ENCODE measurements at places on chromosomes 5 and 9.

DNA sequence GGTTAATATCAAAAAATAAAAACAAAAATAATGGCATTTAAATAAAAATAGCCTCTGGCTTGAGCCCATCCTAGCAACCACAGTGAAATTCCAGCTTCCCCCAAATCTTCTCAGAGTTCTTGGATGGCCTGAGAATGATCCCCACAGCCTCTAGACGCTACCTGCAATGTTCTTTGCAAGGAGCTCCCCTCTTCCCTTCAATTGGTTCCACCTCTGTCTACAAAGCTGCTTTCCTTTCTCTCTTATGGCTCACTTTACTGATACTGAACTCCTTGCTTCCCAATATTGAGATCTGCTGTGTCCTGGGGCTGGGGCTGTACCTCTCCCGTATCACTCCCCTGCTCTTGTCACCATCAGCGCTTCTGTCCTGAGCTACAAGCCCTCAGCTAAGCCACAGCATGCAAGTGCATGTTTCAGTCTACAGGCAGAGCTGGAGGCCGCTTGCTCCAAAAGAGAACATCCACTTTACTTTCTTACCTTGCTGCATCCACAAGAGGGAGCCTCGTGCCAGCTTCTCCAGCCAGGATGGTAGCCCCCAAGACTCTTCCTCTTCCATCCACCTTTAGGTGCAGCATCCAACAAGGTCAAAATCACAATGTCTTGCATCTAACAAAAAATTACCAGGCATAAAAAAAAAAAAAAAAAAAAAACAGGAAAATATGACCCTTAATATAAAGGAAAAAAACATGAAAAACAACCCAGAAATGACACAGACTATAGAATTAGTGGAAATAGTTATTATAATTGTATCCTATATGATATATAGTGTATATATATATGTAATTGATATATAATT is 57.4 kb upstream of the PRSS3 start:
- DNase-seq, result peak; percentile 79

DNA sequence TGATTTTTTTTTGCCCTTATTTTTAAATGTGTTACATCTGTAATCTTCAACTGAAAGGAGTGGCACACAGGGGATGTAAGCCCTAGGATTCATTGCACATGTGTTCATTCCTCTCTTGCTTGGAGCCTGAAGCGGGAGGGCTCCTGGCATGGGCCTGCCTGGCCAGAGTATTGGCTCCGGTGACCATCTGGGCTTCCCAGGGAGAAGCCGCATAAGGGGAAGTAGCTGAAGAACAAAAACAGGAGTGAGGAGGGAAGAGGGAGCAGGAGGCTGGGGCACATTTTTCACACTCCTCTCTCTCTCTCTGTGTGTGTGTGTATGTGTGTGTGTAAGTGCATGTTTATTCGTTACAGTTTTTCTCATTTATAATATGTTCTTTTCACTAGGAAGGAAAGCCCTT is 269.9 kb downstream of the PRR16 start:
- peak; percentile 57 for DNase-seq

GRCh38 chr9:32926911-32927310 is 74.5 kb downstream of the APTX start:
- DNase-seq, result no peak

- peak; percentile 89 for DNase-seq
Measured at GRCh38 chr9:16364347-16364746, 506.1 kb downstream of the BNC2 start.

DNA sequence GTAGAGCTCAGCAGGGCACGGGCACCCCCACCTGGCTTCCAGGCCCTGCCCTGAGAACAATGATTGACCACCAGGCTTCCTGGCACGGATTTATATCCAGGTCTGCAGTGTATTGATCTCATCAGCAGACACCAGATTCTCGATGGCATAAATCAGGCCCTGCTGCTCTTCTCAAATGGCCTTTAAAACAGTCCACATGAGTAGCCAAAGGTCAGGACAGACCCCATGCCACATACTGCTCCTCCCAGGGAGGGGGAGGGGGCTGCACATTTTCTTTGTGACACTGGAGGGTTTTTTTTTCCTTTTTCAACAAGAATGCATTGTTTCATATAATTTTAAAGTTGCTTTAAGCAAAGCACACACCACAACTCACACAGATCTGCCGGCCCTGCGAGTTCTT is 85.4 kb downstream of the SEMA4D start:
- DNase-seq, result no peak

GRCh38 chr5:24163091-24163490 is 481.7 kb downstream of the CDH10 start:
- DNase-seq, result no peak

- DNase-seq, result no peak
Measured at GRCh38 chr5:139468421-139468931, 2.3 kb upstream of the SMIM33 start.

- peak; percentile 76 for DNase-seq
Measured at GRCh38 chr9:123445981-123446610, 90.1 kb downstream of the CRB2 start.

- no peak for DNase-seq
Measured at GRCh38 chr9:111020594-111020993, 17.7 kb downstream of the LPAR1 start.

DNA sequence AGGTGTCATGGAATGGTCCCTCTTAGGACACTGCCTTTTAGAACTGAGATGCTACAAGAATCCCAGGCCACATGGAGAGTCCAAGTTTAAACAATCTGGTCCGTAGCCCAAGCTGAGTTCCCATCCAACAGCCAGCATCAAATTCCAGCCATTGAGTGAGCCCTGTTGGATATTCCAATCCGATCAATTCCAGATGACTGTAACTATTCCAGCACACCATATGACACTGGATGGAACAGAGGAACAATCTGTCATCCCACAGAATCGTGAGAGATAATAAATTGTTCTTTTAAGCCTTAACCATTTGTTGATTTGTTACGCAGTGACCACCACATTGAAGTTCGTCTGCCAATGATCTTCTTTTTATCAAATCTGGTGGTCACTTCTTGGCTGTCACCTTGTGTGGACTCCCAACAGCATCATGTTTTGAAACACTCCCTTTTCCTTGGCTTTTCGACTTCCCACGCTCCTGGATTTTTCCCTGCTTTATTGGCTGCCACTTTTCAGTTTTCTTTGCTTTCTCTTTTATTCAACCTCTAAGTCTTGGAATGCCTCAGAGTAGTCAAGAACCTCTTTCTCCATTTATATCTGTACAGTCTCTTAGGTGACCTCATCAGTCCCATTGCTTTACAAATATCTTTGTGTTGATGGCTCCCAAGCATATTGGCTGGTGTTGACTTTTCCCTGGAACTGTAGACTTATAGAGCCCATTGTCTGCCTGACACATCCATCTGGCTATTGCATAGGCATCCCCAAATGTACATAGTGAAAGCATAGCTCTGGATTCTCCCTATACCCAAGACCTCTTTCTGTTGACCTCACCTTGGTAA is 46.1 kb downstream of the TNFSF15 start:
- peak; percentile 7 for DNase-seq

GRCh38 chr9:133049043-133049442 is 12.7 kb upstream of the CEL start:
- no peak for DNase-seq

- DNase-seq, result no peak
Measured at GRCh38 chr5:36179950-36180349, 28.0 kb downstream of the SKP2 start.

DNA sequence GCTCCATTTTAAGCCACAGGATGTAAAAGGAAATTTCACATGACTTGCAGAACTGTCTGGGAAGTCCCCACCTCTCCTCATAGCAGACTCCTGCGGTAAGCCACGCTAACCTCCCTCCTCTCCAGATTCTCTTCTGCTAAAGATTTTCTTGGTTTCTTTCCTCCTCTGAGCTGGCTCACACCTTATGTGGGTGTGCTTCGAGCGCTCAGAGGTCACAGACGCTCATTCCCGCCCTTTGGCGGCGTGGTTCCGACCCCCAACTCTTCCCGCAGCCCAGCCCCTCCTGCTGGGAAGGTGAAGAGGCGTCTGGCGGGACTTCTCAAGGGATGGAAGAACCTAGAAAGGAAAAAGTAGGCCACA is 32.9 kb upstream of the CDK20 start:
- peak; percentile 63 for DNase-seq

DNA sequence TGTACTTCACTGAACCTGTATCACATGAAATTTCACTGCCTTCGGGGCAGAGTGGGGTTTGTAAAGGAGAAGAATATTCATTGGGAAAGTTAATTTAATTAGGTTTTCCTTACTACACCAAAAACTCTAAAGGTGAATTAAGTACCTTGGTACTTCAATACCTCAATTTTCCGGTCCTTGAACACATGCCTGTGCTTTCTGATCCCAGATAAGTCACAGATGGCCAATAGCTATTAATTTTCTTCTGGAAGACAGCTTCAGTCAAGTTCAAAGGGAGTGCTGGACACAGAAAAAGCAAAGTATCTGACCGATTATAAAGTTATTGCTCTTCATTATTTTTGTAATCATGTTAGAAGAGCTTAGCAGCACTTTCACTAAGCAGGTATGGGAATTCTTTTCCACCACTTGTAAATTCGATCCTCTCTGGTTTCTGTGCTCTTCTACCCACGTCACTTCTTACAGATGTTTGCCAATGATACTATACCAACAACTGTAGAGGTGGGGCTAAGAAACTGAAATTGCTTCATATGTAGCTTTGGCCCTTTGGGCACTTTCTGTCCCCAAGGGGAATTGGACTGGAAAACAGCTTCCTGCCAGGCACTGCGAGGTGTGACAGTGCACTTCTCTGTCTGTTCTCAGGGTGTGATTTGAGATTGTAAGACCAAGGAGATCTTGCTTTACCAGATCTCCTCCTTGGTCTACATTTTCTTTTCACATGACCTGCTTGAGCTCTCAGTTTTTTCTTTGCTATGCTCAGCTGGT is 164.0 kb downstream of the CCDC192 start:
- DNase-seq, result no peak

GRCh38 chr9:127734247-127734746 is 797 bp downstream of the TOR2A start:
- no peak for DNase-seq

GRCh38 chr5:169106911-169107706 is 193.8 kb downstream of the SLIT3 start:
- no peak for DNase-seq

DNA sequence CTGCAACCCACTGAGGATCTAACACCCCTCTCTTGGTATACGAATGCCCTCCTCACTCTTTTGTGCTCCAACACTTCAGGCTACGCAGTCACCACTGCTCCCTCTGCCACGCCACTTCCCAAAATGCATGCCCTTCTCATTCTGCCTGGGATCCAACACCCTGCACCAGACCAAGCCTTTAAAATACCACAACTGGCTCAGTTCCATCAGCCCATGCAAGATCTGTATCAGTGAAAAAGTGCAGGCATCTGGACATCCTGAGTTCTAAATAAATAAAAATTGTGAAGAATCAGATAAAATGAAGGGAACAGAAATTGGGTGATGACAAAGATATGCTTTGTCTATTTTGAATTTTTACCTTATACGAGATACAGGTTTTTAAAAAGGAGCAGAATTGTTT is 2.7 kb downstream of the NDUFB6 start:
- no peak for DNase-seq

GRCh38 chr5:109455598-109456096 is 45.9 kb upstream of the PJA2 start:
- DNase-seq, result peak; percentile 84

GRCh38 chr9:128059365-128059983 is 7.6 kb downstream of the NAIF1 start:
- DNase-seq, result no peak

DNA sequence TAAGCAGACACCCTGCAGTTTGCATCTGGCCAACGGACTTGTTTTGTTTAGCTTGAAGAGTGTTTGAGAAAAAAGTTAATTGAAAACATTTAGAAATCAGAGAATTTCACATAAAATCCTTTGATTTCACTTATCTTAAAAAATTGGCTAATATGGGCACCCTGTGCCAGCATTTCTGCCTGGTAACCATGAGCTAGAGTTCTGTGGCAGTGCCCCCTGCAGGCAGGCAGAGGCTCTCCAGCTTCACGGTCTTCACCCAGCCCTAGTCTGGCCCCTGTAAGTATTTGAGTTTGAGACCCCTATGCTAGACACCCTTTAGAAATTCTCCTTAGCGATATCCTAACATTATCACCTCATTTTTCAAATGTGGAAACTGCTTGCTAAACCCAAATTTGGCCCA is 18.8 kb upstream of the FANCC start:
- no peak for DNase-seq

DNA sequence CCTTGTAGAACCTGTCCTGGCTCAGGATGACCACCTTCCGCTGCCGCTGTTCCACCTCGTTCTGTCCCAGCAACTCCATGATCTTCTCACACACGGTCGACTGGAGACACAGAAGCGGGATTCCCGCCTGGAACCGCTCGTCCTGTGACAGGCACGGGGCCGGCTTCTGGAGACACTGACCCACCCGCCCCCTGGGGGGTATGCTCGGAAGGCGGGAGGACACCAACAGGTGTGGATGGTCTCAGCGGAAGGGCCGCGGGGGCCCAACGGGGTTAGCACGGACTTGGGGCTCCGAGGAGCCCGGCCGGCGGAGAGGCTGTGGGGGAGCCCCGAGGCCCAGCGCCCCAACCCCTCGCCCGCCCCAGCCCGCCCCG is 530 bp downstream of the UCK1 start:
- DNase-seq, result peak; percentile 77

DNA sequence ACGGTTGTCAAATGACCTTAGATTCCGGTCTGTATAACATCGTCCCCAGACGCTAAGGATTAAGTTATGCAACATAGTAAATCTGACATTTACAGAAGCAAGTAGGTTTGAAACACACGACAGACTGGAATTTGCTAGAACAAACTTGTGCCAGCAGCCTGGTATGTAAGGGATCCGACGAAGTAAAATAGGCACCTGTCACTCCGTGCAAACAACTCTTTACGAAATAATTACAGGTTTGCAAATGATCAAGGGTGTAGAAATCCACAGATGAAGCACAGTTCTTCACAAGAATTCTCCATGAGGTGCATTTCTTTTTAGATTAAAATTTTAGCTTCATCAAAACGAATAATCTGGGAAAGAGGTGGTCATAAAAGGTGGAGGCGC is 508 bp downstream of the MOCS2 start:
- DNase-seq, result no peak

DNA sequence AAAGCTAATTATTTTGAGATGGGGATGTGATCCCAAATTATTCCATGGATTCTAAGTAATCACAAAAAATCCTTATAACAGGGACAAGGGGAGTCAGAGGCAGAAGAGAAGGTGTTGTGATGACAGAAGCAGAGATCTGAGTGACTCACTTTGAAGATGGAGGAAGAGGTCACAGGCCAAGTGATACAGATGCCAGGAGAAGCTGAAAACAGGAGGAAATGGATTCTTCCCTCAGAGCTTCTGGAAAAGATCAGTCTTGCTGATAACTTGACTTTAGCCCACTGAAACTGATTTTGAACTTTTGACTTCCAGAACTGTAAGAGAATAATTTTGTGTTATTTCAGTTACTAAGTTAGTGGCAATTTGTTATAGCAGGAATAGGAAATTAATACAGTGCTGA is 105.3 kb downstream of the GCNT1 start:
- DNase-seq, result peak; percentile 51
